ENCODE measurements at places on chromosomes 2 and 18. TPM values are rescaled to one million over a fixed set of nuclear protein-coding genes. Genes with fewer than 3 reads are reported as not detected.

DNA sequence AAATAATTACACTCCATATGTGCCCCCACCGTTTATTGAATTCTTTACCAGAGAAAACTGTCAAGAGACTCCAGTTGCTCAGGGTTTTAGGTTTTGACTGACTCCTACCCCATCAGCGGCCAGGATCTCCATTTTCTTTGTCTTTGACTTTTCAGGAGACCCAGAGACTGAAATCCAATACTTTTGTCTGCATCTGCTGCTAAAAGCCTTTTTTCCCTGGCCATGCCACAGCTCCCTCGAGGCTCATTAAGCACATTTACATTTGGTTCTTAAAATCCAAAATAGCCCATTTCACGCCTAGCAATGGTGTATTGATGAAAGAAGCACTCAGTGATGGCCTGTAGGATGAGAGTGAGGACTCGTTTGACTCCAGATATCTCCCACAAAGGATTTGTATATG, 332.6 kb upstream of the ACVR2A start:
- H3K36me3 ChIP-seq, result no peaks in the 10 kb centered on the region
- H3K27ac ChIP-seq, result no peak overlapping the region
- H3K27me3 ChIP-seq, result peaks cover 4% of the 10 kb centered on the region
- no peak overlapping the region for H3K4me3 ChIP-seq

Gene SULT1C4
- total RNA-seq, result not detected

DNA sequence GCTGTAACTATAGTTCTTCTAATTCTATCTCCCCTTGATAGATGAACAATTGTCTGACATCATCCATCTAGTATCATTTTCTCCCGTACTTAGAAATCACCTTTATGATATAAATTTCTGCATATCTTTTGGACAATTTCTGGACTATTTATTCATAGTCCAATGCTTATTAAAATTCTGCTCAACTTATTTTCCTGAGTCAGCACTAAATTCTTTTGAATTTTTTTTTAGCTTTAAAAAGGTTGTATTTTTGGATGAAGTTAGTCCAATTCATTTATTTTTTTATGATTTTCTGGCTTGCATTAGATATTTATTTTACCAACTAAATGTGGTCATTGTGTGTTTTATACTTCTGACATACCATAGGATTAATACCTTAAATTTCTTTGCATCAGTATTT, 538.5 kb upstream of the DCC start:
- H3K4me1 ChIP-seq, result no peaks in the 10 kb centered on the region
- no peaks in the 10 kb centered on the region for H3K27me3 ChIP-seq
- no peak for DNase-seq
- no peaks in the 10 kb centered on the region for H3K36me3 ChIP-seq
- no peak overlapping the region for H3K27ac ChIP-seq

DNA sequence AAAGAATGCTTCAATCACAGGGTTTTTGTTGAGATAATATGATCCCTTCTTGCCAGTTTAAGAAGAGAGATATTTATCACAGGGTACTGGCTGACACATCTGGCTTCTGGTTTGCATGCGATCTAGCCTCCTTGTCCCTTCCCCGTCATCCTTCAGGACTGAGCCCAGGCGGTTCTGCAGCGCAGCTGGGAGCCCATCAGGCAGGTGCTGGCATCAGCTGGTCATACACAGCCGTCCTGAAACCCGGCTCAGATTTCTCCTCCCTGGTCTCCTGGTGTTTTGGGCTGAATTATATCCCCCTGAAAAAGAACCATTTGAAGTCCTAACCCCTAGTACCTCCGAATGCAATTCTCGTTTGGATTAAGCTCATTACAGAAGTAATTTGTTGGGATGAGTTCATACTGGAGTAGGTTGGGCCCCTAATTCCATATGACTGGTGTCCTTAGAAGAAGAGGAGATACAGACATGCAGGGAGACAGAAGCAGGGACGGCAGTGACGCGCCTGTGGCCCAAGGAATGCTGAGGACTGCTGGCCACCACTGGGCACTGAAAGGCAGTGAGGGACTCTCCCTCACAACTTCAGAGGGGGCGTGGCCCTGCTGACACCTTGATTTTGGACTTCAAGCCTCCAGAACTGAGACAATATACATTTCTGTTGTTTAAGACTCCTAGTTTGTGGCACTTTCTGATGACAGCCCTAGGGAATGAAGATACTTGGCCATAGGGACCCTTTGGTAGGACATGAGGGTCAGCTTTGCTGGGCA, 83.9 kb upstream of the ODC1 start:
- no peaks in the 10 kb centered on the region for H3K36me3 ChIP-seq
- DNase-seq, result no peak
- H3K27ac ChIP-seq, result no peak overlapping the region
- no peak overlapping the region for H3K4me3 ChIP-seq
- H3K4me1 ChIP-seq, result peaks cover 6% of the 10 kb centered on the region

DNA sequence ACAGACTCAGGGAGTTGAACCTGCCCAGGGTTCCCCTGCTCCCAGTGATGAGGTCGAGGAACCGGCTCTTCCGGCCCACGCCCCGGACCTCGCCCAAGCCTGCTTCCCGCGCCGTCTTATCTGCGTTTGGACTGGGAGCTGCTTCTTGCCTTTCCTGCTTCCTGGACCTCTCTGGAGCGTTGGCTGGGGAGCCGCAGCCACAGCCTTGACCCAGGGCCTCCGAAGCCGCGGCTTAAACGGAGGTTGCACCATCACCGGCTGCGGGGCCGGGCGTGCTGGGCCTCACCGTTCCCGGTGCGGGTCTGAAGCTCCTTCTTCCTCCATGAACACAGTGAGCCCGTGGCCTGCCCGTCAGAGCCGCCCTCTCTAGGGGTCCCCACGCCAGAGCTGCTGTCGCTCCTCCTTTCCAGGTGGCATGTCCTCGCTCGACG, 13.3 kb downstream of the NTSR2 start:
- H3K27ac ChIP-seq, result no peak overlapping the region
- no peaks in the 10 kb centered on the region for H3K4me1 ChIP-seq
- no peak overlapping the region for H3K4me3 ChIP-seq
- no peak for DNase-seq
- no peaks in the 10 kb centered on the region for H3K36me3 ChIP-seq

DNA sequence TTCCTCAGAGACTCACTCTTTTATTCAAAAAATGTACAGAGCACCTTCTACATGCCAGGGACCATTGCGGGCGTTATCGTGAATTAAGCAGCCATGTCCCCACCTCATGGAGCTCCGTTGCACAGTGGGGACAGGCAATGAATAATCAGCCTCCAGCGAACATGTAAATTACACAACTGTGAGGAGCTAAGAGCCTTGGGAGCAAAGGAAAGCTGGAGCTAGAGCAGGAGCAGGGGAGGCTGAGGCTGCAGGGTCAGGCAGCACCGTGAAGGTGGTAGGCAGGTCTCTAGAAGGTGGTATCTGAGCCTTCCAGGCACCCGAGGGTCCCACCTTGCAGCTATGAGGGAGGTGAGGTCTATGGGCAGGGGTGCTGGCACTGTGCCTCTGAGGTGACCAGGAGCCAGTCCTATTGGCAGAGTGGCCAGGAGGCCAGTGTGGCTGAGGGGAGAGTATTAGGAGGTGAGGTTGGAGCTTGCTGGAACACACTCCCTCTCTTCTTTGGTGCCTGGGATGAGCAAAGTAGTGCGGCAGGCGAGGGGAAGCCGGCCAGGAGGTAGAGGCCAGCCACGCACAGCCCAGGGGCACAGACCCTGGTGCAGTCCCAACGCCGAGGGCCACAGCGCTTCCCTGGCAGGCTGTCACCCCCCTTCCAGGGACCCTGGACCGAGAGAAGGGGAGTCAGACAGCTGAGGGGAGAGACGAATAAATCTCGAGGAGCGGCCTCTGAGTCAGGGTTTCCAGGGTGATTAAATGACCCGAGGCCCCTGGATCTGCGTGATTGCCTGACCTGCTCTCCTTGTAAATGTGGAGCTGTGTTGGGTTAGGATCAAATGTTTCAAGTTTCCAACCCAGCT, 167.3 kb downstream of the SEPTIN10 start:
- DNase-seq, result no peak
- no peaks in the 10 kb centered on the region for H3K4me1 ChIP-seq
- peaks cover 2% of the 10 kb centered on the region for H3K27me3 ChIP-seq
- no peak overlapping the region for H3K4me3 ChIP-seq

- H3K36me3 ChIP-seq, result no peaks in the 10 kb centered on the region
- no peak for DNase-seq
- peaks cover 47% of the 10 kb centered on the region for H3K27me3 ChIP-seq
- no peak overlapping the region for H3K4me3 ChIP-seq
- no peak overlapping the region for H3K27ac ChIP-seq
Measured at GRCh38 chr2:130834931-130835765, 1.6 kb upstream of the ARHGEF4 start.

Gene TMEM37
- total RNA-seq, result not detected

DNA sequence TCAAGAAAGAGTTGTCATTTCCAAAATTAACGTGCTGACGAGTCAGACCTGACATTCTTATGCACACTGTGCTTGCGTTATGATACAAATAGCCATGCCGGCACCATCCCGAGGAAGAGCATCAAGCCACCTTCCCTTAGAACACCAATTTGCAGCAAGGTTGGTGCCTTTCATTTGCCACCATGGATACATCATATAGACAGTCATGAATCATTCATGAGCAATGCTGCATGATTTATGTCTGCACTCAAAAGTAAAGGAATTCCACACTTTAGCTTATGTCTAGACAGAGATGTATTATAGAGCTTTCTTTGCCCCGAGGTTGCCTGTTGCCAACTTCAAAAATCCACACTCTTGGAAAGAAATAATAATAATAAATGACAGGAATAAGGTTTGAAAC, 166.9 kb downstream of the VWC2L start:
- no peak overlapping the region for H3K27ac ChIP-seq
- no peaks in the 10 kb centered on the region for H3K36me3 ChIP-seq
- no peak overlapping the region for H3K4me3 ChIP-seq

Gene ACMSD
- not detected for total RNA-seq

DNA sequence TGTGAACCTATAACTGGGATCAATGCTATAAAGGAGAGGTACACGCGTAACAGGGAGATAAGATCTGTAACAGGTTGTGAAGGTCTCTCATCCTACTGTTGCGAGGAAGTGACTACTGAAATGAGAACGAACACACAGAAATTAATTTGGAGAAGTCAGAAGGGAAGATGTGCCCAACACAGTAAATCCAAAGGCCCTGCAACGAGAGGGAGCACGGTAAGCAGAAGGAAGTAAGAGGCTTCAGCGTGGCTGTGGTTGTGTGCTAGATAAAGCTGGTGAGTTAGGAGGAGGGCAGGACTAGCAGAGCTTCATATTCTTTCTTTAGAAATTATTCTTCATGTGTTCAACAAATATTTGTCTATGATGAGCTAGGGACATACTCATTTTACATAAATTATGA, 2.5 kb upstream of the ATG16L1 start:
- peaks cover 13% of the 10 kb centered on the region for H3K36me3 ChIP-seq
- peak overlapping the region; percentile 70 for H3K27ac ChIP-seq
- no peak for DNase-seq
- no peak overlapping the region for H3K4me3 ChIP-seq
- H3K4me1 ChIP-seq, result peaks cover 54% of the 10 kb centered on the region

DNA sequence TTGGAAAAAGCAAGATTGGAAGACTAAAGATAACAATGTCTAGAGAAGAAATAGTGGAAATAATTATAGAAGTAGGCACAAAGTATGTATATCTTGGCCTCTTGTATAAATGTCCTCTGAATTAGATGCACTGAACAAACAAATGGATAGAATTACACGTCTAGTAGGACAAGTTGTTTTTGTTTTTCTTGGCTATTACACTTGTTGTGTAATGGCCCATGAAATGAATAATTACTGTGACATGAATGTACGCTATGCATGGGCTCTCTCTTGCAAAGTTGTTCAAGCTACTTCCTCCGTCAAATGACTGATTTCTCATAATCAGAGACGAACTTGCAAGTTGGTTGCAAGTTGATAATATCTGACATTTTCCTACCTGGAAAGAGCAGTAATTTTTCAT, 126.2 kb downstream of the PDE1A start:
- DNase-seq, result no peak
- no peaks in the 10 kb centered on the region for H3K27me3 ChIP-seq
- H3K4me3 ChIP-seq, result no peak overlapping the region
- no peaks in the 10 kb centered on the region for H3K36me3 ChIP-seq
- no peaks in the 10 kb centered on the region for H3K4me1 ChIP-seq
- no peak overlapping the region for H3K27ac ChIP-seq

DNA sequence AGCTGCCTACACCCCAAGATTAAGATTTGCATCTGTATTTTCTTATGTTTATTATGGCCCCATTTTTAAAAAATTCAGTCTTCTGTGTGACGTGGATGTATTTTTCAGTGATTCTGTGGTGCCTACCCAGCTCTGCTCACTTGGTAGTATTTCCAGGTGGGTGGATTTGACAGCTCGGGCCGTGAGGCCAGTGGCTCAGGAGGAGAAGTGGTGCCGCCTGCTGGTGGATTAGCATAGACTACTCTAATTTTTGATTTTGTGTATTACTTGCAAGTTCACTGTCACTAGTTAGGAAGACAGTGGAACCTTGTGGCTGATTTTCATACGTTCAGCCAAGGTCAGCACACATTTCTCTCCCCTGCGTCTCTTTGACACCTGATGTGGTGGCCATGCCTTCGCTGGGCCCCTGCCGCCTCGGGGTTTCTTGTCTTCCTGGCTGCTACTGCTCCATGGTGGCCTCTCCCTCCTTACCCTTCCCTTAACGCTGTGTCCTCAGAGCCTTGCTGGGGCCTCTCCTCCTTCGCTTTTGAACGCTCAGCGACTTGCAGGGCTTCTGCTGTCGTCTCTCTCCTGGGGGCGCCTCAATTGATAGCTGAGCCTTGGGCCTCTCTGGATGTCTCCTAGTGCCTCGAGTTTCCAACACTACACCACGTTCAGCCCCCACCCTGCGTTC, 89.4 kb downstream of the DGKD start:
- peaks cover 16% of the 10 kb centered on the region for H3K4me1 ChIP-seq
- no peak overlapping the region for H3K4me3 ChIP-seq
- peak overlapping the region; percentile 13 for H3K27ac ChIP-seq

- H3K27ac ChIP-seq, result no peak overlapping the region
- DNase-seq, result no peak
- no peak overlapping the region for H3K4me3 ChIP-seq
- H3K36me3 ChIP-seq, result peaks cover 16% of the 10 kb centered on the region
- peaks cover 5% of the 10 kb centered on the region for H3K4me1 ChIP-seq
Measured at GRCh38 chr2:74373221-74373676, 6.9 kb downstream of the DCTN1 start.

GRCh38 chr2:30629866-30630265, 177.4 kb downstream of the CAPN13 start:
- DNase-seq, result no peak
- H3K4me3 ChIP-seq, result no peak overlapping the region
- no peaks in the 10 kb centered on the region for H3K27me3 ChIP-seq
- H3K27ac ChIP-seq, result no peak overlapping the region
- peaks cover 31% of the 10 kb centered on the region for H3K4me1 ChIP-seq

Gene LRRC30
- total RNA-seq, result not detected

GRCh38 chr2:108923736-108924579, 65.1 kb downstream of the EDAR start:
- no peaks in the 10 kb centered on the region for H3K36me3 ChIP-seq
- H3K4me1 ChIP-seq, result no peaks in the 10 kb centered on the region
- H3K4me3 ChIP-seq, result no peak overlapping the region
- DNase-seq, result no peak

Gene NT5DC4
- not detected for total RNA-seq

GRCh38 chr2:67626656-67627055, 229.5 kb downstream of the ETAA1 start:
- no peak overlapping the region for H3K27ac ChIP-seq
- no peaks in the 10 kb centered on the region for H3K27me3 ChIP-seq
- H3K4me1 ChIP-seq, result no peaks in the 10 kb centered on the region
- no peak overlapping the region for H3K4me3 ChIP-seq
- no peaks in the 10 kb centered on the region for H3K36me3 ChIP-seq

- no peaks in the 10 kb centered on the region for H3K4me1 ChIP-seq
- no peaks in the 10 kb centered on the region for H3K36me3 ChIP-seq
- peaks cover 35% of the 10 kb centered on the region for H3K27me3 ChIP-seq
- H3K27ac ChIP-seq, result no peak overlapping the region
Measured at GRCh38 chr2:170229125-170229524, 51.2 kb downstream of the MYO3B start.

GRCh38 chr18:76610933-76611749, 116.1 kb upstream of the ZNF516 start:
- H3K27me3 ChIP-seq, result no peaks in the 10 kb centered on the region
- H3K27ac ChIP-seq, result no peak overlapping the region
- no peak for DNase-seq
- no peaks in the 10 kb centered on the region for H3K36me3 ChIP-seq
- no peak overlapping the region for H3K4me3 ChIP-seq
